ENCODE measurements at places on chromosomes 7 and 10. TPM values are rescaled to one million over a fixed set of nuclear protein-coding genes. Genes with fewer than 3 reads are reported as not detected.
A peak's percentile ranks its signal among the peaks of the same experiment; 100 is the strongest.

GRCh38 chr10:46218921-46219320, 67.9 kb upstream of the ANTXRL start:
- DNase-seq, result no peak

DNA sequence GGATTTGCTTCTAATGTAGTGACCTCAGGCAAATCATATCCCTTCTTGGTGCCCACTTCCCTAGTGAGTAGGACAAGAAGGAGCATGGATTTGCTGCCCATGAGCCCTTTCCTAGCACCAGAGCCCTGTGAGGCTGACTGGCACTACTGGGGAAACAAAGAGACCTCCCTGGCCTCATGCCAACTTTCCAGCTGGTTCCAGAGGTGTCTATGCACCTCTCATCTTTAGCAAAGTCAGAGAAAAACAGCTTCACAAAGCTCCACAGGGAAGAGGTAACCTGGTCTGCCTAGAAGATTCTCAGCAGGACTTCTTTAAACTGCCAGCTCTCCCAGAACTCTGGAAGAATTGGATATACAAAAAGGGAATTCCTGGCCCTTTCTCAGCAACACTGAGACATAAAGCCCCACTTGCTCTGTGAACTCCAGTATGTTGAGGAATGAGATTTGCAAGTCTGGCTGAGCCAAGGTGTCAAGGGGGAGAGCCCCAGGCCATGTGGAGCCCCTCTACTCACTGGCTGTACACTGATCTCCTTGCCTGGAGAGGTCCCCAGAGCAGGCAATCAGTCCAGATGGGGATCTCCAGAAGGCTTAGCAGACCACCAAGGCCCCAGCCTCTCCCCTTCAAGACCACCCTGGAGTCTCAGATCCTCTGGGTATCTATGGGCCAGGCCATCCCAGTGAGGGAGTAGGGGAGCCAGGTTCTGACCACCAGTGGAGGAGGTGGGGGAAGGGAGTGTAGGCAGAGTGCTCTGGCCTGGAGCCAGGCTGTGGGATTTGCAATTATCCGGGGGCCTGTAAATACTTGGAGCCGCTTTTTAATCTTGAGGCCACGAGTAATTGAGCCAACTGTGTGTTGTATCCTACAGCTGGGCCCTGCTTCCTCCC, 24.4 kb upstream of the RBM20 start:
- no peak for DNase-seq

GRCh38 chr10:17882557-17882956, 69.2 kb upstream of the SLC39A12 start:
- DNase-seq, result no peak

GRCh38 chr10:82462910-82463551, 588.0 kb downstream of the NRG3 start:
- no peak for DNase-seq

GRCh38 chr10:102827597-102827975, 9.6 kb downstream of the CYP17A1 start:
- DNase-seq, result no peak

- peak; percentile 30 for DNase-seq
Observed at GRCh38 chr7:5780801-5781496, 514 bp downstream of the RNF216 start.

DNA sequence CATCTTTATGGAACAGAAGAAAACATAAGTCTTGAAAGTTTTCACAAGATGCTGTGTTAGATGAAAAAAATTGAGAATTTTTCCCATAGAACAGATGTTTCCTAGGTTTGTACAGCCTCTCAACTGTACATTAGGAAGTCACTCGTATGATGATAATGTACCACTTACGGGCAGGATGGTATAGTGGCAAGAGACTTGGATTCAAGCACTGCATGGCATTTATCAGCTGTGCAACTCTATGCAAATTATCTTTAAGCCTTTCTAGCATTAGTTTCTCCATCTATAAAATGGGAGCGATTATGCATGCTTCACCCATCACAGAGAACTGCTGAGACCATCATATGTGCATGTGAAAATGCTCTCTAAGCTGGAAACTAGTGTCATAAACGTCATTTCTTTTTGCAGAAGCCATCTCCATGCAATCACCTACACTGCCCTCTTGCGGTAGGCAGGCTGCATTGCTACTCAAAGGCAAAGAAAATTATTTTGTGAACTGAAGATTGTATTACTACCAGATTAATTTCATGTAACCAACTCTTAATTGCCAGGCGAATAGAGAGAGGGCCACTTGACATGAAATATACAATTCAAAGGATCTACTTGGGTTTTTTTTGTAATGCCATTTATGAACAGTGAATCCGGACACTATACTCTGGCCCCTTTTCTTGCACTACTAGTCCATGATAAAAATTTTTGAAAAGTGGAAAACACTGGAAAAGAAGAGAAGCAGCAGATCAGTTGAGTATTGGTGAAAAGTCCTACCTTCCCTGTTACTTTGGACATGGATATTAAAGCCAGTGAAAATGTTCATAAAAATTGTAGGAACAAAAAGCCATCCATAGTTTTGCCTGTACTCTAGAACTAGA, 102.3 kb downstream of the JAZF1 start:
- no peak for DNase-seq

DNA sequence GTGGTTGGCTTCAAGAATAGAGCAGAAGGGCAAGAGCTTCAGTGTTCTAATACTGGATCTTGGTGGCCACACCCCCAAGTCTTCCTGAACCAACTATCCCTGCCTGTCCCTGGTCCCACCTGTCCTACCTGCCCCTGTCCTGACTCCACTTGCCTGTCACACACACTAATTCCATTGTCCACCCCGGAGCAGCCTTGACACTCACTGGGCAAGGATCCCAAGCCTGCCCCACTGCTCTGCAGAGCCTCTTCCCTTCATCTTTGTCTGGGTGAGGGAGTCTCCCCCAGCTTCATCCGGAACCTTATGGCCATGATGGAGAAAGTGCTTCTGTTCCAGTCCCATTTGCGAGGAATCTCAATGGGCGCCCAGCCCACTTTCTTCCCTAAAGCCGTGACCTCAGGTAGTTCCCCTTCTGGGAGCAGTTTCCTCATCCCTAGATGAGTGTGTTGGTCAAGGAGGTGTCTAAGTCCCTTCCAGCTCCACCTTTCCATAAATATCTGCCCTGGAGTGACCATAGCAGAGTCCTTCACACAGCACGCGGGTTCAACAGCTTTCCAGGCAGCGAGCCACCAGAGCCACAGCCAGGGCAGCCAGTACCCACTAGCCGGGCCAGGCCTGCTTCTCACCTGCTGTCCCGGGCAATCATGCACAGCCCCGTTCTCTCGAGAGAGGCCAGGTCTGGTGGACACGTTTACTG, 61.5 kb downstream of the VIPR2 start:
- DNase-seq, result no peak

- DNase-seq, result peak; percentile 61
Observed at GRCh38 chr10:100969187-100970075, at the start of gene SEMA4G. Gene SEMA4G, plus strand, starts transcription at chr10:100969504. Its CDS starts 3,409 bp downstream, at chr10:100972913.

DNA sequence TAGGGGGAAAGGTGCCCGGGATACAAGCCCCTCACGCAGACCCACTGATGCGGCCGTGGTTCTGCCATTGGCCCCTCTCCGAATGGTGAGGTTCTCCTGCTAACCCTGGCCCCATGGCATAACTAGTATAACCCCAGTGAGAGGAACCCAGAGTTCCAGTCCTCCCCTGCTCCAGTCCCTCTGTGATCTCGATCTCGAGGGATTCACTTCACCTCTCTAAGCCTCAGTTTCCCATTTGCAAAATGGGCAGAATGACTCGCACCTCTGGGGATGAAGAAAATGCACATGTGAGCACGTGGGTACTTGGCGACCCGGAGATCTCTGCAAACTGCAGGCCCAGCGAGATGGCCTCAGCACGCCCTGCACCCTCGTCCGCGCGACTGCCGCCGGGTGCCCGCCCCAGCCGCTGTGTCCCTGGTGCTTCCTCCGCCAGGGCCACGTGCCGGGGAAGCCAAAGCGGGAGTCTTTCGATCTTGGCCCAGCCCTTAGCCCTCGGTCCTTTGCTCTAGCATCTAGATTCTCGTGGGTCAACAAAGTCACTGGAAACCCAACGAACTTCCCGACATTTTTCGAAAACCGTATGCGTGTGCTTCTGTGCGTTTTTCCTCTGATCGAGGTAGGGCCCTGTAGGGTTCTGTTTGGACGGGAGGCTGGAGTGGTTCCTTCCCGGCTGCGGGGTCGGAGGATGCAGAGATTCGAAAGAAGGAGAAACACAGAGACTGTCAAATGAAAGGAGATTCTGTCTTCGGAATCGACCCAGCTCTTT, 169.8 kb downstream of the UBE2H start:
- no peak for DNase-seq

The UCN3 gene
- total RNA-seq, result not detected

The CDC14C gene
- total RNA-seq, result not detected

The PLA2G12B gene
- 0.41 TPM for total RNA-seq

The WDR86 gene
- total RNA-seq, result 49.7 TPM
